NCI-H1694 treated with DMSO at 0.1 percent for 48 hours (cell line): ENCODE measurements at places on chromosomes 16 and 17.

GRCh38 chr16:65105171-65105570 lies 16.7 kb downstream of the CDH11 start:
- DNase-seq, result no peak

DNA sequence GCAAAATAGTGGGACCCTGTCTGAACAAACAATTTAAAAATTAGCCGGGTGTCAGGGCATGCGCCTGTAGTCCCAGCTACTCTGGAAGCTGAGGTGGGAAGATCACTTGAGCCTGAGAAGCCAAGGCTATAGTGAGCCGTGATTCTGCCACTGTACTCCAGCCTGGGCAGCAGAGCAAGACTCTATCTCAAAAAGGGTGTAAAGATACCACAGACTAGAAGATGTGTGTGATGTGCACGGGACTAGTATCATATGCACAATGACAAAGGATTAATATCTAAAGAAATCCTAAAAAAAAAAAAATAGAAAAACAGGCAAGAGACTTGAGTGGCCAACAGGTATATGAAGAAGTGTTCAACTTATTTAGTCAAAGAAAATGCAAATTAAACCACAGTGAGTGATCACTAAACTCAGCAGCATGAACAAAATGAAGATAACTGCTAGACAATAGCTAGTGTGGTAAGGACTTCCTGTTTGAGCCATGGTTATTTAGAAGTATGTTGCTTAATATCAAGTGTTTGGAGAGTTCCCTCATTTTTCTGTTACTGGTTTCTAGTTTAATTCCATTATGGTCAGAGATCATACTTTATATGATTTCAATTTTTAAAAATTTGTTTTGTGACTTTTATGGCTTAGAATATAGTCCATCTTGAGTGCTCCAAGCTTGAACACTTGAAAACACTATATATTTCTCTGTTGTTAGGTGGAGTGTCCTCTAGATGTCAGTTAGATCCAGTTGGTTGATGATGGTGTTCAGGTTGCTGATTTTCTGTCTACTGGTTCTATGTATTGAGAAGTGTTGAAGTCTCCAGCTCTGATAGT lies 14.7 kb upstream of the SLX4 start:
- no peak for DNase-seq

GRCh38 chr16:49259330-49259729 lies 22.3 kb downstream of the CBLN1 start:
- DNase-seq, result no peak

- DNase-seq, result no peak
These were observed 16.7 kb upstream of the BLMH start for GRCh38 chr17:30308406-30308805.

GRCh38 chr16:4067262-4068001 lies 48.8 kb downstream of the ADCY9 start:
- no peak for DNase-seq

- DNase-seq, result no peak
These were observed 594 bp upstream of the SLC22A31 start for GRCh38 chr16:89200850-89201411.

- no peak for DNase-seq
These were observed 8.4 kb upstream of the NXN start for GRCh38 chr17:987931-988330.

DNA sequence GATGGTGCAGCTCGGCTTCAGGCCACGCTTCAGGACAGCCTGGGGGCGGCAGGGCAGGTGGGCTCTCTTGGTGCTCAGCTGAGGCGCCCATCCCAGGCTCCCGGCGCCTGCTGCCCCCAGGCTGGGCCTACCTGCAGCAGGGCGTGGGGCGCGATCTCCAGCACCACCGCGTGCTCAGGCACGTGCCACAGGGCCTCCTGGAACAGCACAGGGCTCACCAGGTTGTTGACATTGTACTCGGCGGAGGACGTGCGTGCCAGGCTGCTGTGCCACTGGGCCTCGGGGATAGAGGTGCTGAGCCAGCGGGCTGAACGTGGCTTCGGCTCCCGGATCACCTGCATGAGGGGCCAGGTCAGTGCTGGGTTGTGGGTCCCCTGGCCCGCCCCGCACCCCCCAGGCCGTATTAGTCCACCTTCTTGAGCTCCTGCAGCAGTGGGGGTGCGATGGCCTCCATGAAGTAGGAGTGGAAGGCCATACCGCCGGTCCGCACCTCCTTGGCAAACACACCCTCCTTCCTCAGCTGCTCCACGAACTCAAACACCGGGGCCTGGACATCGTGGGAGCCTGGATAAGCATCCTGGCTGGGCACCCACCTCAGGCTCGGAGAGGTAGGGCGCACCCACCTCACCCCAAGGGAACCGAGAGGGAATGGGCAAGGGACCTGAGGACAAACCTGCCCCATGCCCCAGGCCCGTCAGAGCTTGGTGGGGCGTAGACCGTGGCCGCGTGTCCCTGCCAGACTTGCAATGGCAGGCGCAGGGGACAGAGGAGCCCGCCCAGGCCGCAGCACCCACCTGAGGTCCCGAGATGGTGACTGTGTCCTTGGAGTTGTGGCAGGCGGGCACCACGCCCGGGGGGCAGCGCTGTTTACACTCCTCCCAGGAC lies 9.0 kb downstream of the FASN start:
- no peak for DNase-seq

- no peak for DNase-seq
These were observed 4.1 kb downstream of the SLFN12 start for GRCh38 chr17:35428229-35428628.

- DNase-seq, result no peak
These were observed 75.6 kb downstream of the RMI2 start for GRCh38 chr16:11420895-11421294.

DNA sequence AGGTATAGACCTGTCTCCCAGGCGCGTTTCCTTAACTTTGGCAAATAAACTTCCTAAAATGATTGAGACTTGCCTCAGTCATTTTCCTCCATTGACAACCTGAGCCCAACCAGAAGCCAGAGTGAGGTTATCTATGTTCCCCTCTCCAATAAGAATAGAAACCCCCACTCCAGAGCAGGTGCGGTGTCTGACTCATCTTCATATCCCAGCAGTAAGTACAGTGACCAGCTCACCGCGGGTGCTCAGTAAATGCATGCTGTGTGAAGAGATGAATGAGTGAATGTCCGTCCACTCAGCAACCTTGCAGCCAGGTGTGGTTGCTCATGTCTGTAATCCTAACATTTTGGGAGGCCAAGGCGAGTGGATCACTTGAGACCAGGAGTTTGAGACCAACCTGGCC lies 19.5 kb upstream of the CD300E start:
- DNase-seq, result no peak

- DNase-seq, result no peak
These were observed 10.1 kb upstream of the TANC2 start for GRCh38 chr17:62955841-62956352.

GRCh38 chr16:58853854-58854791 lies 120.0 kb upstream of the GOT2 start:
- DNase-seq, result no peak

DNA sequence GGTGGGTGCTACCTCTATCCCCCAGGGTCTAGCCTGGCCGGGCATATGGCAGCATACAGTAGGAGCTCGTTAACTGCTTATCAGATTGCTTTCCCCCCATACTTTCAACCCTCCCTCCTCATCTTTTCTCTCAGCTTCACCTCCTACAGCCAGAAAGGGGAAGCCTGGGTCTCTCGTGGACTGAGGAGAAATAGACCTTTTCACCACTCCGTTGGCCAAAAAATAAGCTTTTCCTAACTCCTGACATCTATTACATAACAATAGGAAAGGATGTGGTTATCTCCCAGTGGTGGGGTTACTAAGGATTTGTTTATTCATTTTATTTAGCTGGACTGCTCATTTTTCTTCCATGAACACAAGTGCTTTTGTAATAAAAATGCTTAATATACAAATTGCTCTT lies 9.0 kb upstream of the CXCL16 start:
- DNase-seq, result no peak

DNA sequence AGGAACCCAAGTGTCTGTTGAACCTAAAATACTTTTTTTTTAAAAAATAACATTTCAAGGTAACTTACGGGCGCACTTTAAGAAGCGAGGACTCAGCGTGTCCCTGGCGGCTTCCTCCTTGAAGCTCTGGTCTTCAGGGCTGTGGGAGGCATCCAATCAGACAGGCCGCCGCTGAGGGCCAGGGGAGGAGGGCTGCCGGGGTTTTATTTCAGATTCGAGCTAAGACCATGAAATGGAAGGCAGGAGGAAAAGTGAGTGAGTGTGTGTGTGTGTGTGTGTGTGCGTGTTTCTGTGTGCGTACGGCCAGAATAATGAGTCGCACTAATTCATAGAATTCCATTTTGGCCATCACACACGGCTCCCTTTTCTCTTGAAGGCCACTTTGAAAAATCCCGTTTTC lies 41.1 kb downstream of the C16orf78 start:
- no peak for DNase-seq

- DNase-seq, result no peak
These were observed 84.8 kb upstream of the CACNG5 start for GRCh38 chr17:66750116-66750515.

DNA sequence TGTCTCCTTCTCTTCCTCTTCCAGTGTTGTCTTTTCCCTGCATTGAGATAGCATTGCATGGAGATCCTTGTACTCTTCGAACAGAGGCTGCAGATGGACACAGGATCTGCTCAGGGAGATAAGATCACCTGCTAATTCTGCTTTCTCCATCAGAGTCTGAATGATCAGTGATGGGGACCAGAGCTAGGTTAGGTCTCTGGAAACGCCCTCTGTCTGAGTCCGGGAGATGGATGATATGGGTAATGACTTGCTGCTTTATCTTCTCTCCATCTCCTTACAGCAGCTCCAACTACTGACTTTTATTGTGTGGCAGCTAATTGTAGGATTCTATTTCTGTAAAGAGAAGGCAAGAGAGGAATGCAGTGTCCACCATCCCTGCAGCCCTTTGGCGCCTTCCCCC lies 435.6 kb downstream of the WWOX start:
- DNase-seq, result no peak

- DNase-seq, result no peak
These were observed 54.6 kb downstream of the MRTFB start for GRCh38 chr16:14125708-14126107.

- DNase-seq, result no peak
These were observed 11.8 kb upstream of the GAS7 start for GRCh38 chr17:10210151-10210574.

DNA sequence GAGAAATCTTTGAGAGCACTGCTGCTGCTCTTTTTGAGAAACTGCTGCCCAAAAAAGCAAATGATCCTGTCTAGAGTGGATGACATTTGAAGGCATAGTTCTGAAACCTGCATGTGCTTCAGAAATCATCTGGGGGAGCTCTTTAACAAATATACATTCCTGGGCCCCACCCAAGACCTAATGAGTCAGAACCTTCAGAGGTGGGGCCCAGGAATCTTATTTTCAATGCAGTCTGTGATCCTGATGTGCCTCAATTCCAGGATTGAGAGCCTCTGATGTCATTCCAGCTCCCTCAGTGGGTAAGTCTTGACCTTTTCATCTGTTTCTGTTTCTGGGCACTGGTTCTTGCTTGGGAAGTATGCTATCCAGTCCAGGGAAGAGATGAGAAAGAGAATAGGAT lies 42.3 kb downstream of the HNF1B start:
- DNase-seq, result no peak

DNA sequence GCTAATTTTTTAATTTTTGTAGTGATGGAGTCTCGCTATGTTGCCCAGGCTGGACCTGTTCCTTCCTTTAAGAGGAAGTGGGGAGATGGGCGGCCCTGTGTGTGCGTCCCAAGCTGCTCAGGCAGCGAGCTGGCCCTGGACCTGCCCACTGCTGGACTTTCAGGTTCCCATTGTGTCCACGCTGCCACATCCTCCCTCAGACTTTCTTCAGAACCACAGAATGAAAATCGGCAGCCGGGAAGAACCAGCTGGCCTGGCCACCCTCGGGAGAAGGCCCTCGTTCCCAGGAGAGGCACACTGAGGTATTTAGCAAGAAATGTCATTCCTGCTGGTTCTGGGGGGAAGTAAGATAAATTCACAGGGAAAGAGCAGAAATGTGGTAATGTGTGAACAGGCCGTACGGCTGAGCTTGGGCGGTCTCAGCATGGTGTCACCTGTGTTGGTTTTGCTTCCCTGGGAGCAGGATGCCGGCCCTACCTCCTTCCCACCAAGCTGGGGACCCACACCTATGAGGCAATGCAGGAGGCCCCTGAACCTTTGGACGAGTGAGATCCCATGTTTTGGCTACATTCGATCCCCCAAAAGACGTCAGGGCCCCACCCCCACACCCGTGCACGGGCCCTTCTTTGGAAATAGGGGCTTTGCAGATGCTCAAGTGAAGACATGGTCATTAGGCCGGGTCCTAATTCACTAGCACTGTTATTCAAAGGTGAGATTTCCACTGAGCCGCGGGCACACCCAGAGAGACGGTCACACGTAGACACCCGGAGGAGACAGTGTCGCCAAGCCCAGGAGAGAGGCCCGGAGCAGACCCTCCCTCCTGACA lies 35.9 kb upstream of the ZNF469 start:
- no peak for DNase-seq

GRCh38 chr17:61209106-61209439 lies 190.6 kb upstream of the TBX2 start:
- DNase-seq, result no peak

GRCh38 chr17:55451203-55451641 lies 29.6 kb upstream of the MMD start:
- no peak for DNase-seq

DNA sequence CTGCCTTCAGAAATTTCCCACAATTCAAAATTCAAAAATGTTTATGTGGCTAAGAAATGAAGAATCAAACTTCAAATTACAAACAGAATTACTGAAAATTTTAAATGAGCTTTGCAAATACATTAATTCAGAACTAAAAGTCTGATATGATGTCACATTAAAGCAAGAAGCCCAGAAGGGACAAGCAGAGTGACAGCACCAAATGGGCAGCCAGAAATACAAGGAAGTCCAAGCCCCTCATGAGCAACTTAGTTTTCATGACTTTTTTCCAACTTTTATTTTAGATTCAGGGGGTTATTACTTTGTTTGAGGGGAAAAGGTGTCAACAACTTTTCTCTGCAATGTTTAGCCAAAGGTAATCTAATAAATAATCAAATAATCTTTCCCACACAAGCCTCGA lies 21.5 kb downstream of the UBE2G1 start:
- DNase-seq, result no peak

DNA sequence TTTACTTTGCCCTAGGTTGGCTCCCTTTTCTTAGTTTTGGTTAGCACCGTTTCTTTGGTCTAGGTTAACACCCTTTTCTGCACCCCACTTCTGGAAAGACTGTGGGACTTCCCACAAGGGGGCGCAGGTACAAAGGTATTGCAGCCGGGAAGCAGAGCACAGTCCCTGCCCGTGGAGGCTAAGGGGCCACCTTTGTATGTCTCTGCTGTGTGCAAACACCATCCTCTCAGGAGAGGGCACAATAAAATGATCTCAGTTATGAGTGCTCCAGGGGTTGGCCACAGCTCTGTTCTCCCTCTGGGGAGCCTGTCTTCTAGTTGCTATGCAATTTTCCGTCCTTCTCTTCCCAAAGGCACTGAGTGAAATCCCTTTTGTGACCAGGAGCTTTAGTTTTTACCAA lies 28.4 kb upstream of the TMC5 start:
- DNase-seq, result no peak
